CD4-positive, alpha-beta T cell treated with Interleukin-10 for 1 hour (primary cell): ENCODE measurements at places on chromosomes 6 and 20.

DNA sequence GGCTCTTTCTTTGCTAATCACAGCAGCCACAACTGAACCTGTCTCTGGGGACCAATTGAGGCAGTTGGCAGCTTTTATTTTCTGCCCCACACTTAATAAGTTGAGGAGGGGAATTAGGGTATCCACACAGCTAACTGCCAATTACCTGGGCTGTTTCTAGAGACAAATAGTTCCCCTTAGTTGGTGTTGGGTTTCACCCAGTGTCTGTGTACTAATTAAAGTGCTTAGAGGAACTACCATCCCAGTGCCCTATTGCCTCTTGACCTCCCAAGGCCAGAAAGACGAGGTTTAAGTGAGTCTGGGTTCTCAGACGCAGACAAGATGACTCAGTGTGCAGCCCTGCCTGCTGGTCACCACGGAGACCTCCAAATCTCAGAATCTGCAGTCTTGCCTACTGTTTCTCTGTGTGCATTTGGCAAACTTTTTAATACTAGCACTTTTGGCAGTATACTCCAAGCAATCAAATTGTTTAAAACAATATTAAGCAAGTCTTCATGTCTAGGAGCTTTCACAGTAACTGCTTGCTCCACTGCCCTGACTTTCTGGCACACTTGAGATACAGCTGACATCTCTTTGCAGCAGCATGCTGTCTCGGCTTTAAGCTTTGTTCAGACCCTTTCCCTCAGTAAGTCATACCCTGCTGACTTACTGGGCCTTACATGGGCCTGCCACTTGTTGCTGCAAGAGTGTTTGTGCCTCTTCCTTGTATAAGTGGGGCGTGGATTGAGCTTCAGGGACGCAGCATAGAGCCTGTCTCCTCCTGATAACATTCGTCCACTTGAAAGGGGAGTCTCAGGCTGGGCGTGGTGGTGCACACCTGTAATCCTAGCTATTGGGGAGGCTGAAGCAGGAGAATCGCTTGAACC, 31.9 kb downstream of the STK35 start:
- DNase-seq, result no peak

DNA sequence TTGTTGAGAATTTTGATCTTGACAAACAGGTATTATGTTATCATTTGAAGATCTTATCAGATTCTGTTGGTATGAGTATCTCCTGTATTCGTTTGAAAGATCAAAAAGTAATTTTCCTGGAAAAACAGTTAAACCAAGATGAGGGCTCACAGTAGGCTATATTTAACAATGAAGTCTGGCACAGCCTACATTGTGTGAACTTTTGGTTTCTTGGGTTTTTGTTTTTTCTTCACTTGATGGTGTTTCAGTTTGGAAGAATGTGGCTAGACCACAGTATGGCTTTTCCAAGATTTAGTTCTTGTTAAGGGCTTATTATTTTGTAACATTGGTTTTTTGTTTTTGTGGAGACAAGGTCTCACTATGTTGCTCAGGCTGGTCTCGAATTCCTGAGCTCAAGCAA, 306.4 kb downstream of the CDKAL1 start:
- DNase-seq, result no peak

DNA sequence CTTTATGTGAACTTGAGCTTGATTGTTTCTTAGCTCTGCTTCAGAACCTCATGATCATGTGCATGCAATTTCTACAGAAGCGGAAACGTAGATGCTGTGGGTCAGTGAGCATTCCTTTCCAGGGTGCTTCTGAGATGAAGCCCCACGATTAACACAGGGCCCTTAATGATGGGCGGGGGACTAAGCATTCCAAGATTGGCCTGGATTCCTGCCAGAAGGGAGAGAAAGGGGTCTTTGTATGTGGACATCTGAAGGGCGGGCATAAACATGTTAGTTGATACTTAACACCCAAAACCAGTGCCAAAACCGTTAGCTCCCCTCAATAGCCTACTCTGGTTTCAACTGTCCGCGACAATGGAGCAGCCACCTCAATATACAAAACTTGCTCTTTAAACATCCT, 46.9 kb upstream of the POU3F2 start:
- no peak for DNase-seq

GRCh38 chr6:35786810-35787209, 6.0 kb downstream of the CLPSL1 start:
- no peak for DNase-seq

DNA sequence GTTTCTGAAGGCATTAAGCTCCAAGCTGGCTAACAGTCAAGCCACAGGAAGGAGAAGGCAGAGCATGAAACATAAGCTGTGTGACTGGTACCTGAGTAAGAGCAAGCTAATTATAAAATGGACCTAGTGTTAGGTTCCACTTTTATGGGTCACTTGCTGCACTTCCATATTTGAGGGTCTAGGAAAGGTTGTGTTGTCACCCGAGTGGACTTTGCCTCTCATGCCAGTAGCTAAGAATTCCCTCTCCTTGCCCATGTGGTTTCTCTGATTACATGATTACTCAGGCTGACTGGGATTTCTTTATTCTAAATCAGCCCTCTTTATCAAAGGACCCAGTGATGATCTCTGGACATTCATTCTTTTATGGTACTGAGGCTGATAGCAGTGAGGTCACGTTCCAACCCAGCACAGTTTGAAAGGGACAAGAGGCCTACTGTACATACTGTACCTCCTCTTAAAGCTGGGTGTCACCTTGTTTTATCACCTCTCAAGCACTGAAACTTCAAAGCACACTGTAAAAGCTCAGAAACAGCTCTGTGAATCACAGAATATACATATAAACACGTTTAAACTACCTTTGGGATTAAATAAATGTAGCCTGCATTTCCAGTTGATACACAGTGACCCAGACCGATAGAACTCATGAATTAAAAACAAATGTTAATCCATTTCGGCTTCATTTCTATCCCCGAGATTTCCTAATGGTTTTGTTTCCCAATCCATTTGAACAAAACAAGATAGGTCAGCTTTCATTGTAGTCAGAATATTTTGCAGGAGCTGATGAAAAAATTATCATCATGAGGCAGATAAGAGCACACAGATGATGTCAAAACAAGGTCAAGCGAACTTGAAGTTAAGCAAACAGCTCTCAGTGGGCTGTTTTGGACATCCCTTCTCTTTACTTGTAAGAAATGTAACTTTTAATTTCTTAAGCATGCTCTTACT, 96.5 kb downstream of the ALDH8A1 start:
- no peak for DNase-seq

GRCh38 chr6:163813979-163814493, 399.5 kb downstream of the QKI start:
- DNase-seq, result no peak

- no peak for DNase-seq
Measured at GRCh38 chr20:32282461-32282860, 5.0 kb downstream of the KIF3B start.

DNA sequence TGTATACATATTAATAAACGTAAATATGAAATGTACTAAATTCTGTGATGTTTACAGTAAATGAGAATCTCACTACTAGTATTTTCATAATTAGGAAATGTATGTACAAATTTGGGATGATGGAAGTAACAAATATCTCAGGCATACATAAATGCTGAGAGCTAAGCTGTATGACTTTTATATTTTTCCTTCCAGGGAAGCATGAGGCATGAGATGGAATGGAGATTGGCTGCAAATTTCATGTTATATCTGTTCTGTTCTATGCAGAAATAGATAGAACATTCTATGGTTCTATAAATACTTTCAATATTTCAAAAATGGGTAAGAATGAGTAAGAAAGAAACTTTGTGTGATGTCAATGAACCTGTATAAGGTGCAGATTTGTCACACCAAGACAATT, 335.2 kb downstream of the KHDRBS2 start:
- no peak for DNase-seq

- DNase-seq, result no peak
Measured at GRCh38 chr6:50952092-50952907, 133.6 kb downstream of the TFAP2B start.

DNA sequence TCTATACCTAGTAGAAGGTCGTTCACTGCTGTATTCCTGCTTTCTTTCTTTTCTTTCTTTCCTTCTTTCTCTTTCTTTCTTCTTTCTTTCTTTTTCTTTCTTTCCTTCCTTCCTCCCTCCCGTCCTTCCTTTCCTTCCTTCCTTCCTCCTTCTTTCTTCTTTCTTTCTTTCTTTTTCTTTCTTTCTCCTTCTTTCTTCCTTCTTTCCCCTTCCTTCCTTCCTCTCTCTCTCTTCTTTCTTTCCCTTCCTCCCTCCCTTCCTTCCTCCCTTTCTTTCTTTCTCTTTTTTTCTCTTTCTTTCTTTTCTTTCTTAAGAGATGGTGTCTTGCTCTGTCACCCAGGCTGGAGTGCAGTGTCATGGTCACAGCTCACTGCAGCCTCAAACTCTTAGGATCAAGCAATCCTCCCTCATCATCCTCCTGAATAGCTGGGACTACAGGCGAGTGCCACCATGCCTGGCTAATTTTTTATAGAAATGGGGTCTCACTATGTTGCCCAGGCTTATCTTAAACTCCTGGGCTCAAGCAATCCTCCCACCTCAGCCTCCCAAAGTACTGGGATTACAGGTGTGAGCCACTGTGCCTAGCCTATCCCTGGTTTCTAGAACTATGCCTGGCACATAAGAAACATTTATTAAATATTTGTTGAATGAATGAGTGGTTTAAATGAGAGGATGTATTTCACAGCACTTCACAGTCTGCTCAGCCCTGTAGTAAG, 2.6 kb upstream of the DNPH1 start:
- DNase-seq, result no peak

- DNase-seq, result no peak
Measured at GRCh38 chr6:781350-781961, 88.5 kb upstream of the EXOC2 start.

DNA sequence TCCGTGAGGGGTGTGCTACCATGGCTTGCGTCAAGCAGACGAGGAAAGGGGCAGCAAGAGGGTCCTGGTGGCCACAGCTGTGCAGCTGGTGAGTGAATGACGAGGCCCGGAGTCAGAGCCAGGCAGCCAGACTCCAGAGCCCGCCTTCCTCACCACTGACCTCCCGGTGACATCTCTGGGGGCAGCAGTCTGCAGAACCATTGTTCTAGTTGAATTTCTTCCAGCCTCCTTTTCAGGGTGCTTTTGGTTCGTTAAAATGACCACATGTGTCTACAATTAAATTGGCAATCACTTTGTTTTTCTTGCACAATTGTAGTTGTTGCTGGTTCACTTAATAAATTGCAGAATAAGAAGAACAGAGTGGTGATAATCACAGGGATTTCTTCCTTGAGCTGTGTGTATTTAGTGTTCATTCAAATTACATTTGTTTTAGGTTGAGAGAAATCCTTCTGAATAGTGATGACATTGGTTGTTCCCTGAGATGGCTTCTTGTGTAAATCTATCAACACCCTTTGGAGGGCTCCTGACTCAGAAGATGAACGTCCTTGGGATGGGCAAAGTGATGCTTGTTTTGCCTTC, 96.4 kb downstream of the TULP4 start:
- no peak for DNase-seq

- no peak for DNase-seq
Measured at GRCh38 chr20:10454151-10454750, 19.1 kb downstream of the SLX4IP start.

DNA sequence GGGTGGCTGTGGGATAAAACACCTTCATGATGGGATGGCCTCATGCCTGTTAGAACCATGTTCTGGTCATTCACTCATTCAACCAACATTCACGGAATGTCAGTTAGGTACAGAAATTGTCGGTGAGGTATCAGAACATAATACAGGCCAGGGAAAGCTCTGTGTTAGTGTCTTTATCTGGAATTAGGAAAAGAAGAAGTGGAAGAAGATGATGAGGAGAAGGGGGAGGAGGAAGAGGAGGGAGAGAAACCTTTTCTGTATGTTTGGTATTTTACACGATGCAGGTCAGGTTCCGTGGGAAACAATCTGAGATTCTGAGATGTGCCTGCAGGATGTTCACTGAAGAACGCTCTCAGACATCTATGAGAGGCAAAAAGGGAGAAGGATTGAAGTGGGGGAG, 5.6 kb downstream of the ADTRP start:
- DNase-seq, result no peak

DNA sequence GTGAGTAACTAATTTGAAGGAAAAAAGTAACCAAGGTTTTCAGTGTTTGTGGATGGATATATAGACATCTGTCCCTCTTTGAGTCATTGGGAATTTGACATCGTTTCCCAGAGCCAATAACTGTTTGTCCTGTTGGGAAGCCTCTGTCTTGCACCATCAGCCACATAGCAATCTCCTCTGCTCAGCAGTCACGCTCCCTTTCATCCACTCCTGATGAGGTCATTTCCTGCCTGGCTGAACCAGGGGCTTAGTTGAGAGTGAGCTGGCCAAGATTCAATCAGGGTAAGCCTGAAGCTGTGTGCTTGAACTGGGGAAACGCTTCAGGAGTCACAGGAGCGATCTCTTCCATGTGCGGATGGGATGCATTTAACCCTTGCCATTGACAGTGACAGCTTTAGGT, 121.5 kb upstream of the FOXQ1 start:
- no peak for DNase-seq

- no peak for DNase-seq
Measured at GRCh38 chr6:32718879-32719278, 22.3 kb upstream of the HLA-DQA2 start.

DNA sequence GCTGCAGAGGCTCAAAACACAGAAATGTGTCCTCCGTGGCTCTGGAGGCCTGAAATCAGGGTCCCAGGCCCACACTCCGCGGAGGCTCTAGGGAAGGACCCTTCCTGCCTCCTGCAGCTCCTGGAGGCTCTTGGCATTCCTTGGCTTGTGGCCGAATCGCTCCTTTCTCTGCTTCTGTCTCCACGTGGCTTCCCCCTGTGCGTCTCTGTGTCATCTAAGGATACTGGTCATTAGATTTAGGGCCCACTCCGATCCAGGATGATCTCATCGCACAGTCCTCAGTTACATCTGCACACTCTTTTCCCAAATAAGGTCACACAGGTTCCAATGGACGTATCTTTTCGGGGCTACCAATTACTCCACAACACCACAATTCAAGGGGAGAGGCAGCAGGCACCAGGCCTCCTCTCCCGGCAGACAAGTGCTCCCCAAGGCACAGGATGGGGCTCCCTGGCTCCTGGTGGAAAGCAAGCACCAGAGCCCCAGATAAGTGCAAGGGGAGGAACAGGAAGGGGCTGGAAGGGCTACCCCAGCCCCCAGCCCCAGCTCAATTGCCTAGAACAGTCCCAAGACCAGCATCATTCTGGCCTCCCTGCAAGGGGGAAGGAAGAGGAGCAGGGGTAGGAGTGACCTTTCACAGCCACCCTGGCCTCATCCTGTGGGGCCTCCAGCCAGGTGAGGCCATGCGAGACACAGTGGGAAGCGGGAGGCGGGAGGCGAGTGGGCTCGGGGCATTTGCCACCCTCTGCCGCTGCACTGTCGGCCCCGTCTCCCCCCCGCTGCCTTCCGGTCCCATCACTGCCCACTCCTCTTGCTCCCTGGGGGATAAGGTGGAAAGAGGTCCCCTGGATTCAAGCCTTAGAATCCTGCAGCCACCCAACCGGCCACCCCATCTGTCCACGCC, 16.3 kb downstream of the NTSR1 start:
- DNase-seq, result no peak

- no peak for DNase-seq
Measured at GRCh38 chr20:49877386-49877921, 37.9 kb downstream of the SPATA2 start.
